Colonic mucosa (tissue), 4 donors: ENCODE measurements at places on chromosomes 2 and 18. TPM values are rescaled to one million over a fixed set of nuclear protein-coding genes. Genes with fewer than 3 reads are reported as not detected.

- no peak overlapping the region for H3K4me3 ChIP-seq
- no peak overlapping the region for H3K27ac ChIP-seq
- H3K27me3 ChIP-seq = no peaks in the 10 kb centered on the region
- H3K36me3 ChIP-seq = no peaks in the 10 kb centered on the region
- DNase-seq = no peak
These were observed 295.8 kb downstream of the AFF3 start for GRCh38 chr2:99846462-99847107.

- no peak for DNase-seq
- H3K27ac ChIP-seq = peak overlapping the region; percentile 90
- peak overlapping the region; percentile 63 for H3K4me3 ChIP-seq
- no peaks in the 10 kb centered on the region for H3K4me1 ChIP-seq
- no peaks in the 10 kb centered on the region for H3K27me3 ChIP-seq
- H3K36me3 ChIP-seq = no peaks in the 10 kb centered on the region
These were observed 631 bp downstream of the GYPC start for GRCh38 chr2:126656431-126657147.

DNA sequence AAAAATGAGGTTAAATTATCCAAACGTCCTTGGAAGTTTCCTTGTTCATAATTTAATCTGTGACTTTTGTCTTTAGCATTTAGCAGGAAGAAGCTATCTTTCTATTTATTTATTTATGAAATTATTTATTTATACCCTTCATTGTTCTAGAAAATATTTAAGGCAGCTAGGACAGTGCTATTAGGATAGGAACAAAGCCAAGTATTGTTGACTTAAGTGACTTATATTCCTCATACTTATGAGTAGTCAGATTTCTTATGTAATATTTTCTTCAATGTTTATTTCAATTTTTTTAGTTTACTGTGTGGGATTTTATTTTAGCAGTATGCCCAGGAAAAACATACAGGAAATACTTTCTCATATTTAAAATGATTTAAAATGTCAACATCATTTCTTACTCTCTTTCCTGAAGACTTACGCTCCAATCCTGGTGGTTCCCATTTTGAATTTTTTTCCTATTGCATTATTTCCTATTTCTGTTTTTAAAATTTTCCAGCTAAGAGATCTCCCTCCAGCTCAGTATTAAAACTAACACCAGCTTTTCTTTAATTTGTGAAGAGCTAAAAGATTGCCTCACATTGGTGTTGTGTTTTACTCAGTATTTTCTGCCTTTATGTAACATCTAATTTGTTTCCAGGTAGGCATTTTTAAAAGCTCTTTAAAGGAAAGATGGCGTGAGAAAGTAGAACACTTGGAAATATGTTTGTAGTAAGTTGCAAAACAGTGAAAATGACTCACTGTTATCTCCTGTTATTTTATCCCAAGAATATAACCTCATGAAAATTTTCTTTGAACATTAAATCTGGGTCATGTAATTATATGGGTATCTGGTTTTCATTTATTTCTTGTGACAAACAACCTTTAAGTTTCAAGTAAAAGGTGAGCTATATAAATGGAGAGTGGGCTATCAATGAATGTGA, 32.2 kb downstream of the MAPRE2 start:
- H3K27ac ChIP-seq = no peak overlapping the region
- DNase-seq = no peak
- H3K4me1 ChIP-seq = no peaks in the 10 kb centered on the region
- no peak overlapping the region for H3K4me3 ChIP-seq
- no peaks in the 10 kb centered on the region for H3K36me3 ChIP-seq

GRCh38 chr18:2197946-2198345, 373.4 kb downstream of the METTL4 start:
- no peaks in the 10 kb centered on the region for H3K4me1 ChIP-seq
- H3K27ac ChIP-seq = no peak overlapping the region
- DNase-seq = no peak
- no peaks in the 10 kb centered on the region for H3K27me3 ChIP-seq
- H3K4me3 ChIP-seq = no peak overlapping the region

- no peaks in the 10 kb centered on the region for H3K36me3 ChIP-seq
- H3K4me3 ChIP-seq = no peak overlapping the region
- peak overlapping the region; percentile 3 for H3K27ac ChIP-seq
- no peaks in the 10 kb centered on the region for H3K27me3 ChIP-seq
- peak; percentile 37 for DNase-seq
These were observed 32.7 kb upstream of the MAP4K3 start for GRCh38 chr2:39469807-39470206.

DNA sequence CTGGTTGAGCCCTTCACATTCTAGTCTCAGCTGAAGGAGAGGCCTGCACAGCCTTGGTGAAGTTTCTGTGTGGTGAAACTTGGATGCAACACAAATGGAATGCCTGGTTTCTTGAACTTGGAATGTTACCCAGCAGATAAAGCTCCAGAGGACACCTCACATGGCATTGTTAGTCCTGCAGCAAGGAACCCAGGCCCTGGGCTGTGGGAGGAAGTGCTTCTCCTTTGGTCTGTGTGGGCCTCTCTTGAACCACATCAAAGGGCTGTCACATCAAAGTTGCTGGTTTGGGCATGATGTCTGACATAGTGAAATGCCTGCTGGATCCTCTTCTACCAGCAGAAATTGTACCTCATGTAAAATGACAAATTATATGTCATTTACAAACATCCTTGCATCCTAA, 198.5 kb downstream of the FHOD3 start:
- H3K36me3 ChIP-seq = no peaks in the 10 kb centered on the region
- H3K27ac ChIP-seq = no peak overlapping the region

The TUBA4A gene
- 68.4 TPM for total RNA-seq

- no peaks in the 10 kb centered on the region for H3K4me1 ChIP-seq
- H3K4me3 ChIP-seq = no peak overlapping the region
- no peak overlapping the region for H3K27ac ChIP-seq
- DNase-seq = no peak
These were observed 205.8 kb downstream of the ZNF385B start for GRCh38 chr2:179655627-179656026.

- H3K36me3 ChIP-seq = no peaks in the 10 kb centered on the region
- no peak for DNase-seq
- no peaks in the 10 kb centered on the region for H3K4me1 ChIP-seq
- no peak overlapping the region for H3K4me3 ChIP-seq
- no peak overlapping the region for H3K27ac ChIP-seq
These were observed 36.0 kb upstream of the CCDC195 start for GRCh38 chr2:224751996-224752698.

DNA sequence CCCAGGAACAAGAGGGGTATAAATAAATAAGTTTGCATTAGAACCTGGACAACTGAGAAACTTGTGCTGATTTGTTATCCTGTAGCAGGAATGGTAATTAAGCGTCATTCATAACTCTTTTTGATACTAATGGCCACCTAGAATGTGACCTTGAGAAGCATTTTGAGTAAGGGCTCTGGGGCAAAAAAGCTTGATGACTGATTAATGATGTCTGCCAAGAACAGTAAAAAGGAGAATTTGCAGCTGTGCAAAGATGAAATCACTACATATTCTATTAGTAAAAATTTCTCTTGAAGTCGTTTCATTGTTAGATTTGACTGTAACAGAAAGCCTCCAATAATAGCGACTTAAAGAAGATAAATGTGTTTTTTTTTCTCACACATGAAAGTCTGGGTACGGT, 157.7 kb downstream of the PRKCE start:
- H3K4me3 ChIP-seq = no peak overlapping the region
- no peak overlapping the region for H3K27ac ChIP-seq
- no peaks in the 10 kb centered on the region for H3K36me3 ChIP-seq
- H3K27me3 ChIP-seq = no peaks in the 10 kb centered on the region

DNA sequence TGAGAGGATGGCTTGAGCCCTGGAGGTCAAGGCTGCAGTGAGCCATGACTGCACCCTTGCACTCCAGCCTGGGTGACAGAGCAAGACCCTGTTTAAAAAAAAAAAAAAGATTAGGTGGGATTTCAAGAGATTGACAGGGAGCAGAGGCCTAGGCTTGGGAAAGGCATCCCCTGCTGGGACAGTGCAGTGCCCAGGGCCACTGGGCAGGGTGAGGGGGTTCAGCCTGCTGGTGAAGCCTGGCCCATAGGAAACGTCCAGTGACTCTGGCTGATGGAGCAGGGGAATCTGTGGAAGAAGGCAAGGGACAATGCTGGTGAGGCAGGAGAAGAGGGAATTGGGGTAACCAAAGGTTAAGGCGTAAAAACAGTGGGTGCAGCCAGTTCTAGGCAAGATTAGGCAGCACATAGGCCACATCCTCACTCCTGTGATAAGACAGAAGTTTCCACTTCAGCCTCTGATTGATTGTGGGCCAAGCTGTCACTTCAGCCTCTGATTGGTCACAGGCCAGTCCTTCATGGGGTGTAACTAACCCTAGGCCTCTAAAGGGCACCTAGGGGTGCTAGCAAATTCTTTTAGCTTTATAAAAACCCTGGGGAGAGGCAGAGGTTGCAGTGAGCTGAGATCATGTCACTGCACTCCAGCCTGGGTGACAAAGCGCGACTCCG, 128.6 kb downstream of the MSH2 start:
- no peak overlapping the region for H3K27ac ChIP-seq
- H3K4me1 ChIP-seq = no peaks in the 10 kb centered on the region
- DNase-seq = no peak
- H3K36me3 ChIP-seq = no peaks in the 10 kb centered on the region

The SLC4A3 gene
- total RNA-seq = 0.72 TPM

DNA sequence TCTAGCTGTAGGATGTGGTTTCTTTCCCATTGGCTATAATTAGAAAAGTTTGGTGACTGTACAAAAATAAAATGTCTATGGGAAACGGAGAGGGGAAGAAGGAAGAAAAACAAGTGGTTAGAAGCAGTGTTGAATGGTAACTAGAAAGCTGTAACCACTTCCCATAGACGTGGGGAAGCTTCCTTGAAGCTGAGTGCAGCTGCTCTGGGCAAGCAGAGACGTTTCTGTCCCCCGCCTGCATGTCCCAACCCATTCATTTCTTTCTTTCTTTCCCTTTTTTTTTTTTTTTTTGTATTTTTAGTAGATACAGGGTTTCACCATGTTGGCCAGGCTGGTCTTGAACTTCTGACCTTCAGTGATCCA, 367.8 kb upstream of the HS6ST1 start:
- no peak overlapping the region for H3K4me3 ChIP-seq
- no peak overlapping the region for H3K27ac ChIP-seq
- no peaks in the 10 kb centered on the region for H3K4me1 ChIP-seq
- no peaks in the 10 kb centered on the region for H3K36me3 ChIP-seq
- DNase-seq = no peak
- no peaks in the 10 kb centered on the region for H3K27me3 ChIP-seq
